G401 (cell line): ENCODE measurements at places on chromosomes 6 and 20. TPM values are rescaled to one million over a fixed set of nuclear protein-coding genes. Genes with fewer than 3 reads are reported as not detected.

The ATP5F1E gene
- 35.4 and 51.3 TPM in 2 replicates for total RNA-seq

The RSPO4 gene
- not detected in 2 replicates for total RNA-seq

The VSTM2L gene
- 27.7 and 39.2 TPM in 2 replicates for total RNA-seq

The TRIM31 gene
- total RNA-seq = not detected in 2 replicates

The KCNG1 gene
- total RNA-seq = 0.85 and 1.4 TPM in 2 replicates

The OR2B2 gene
- total RNA-seq = not detected in 2 replicates

The ENPP4 gene
- not detected in 2 replicates for total RNA-seq

The E2F3 gene
- 9.0 and 12.5 TPM in 2 replicates for total RNA-seq

The CRISP3 gene
- not detected in 2 replicates for total RNA-seq

GRCh38 chr20:11522366-11522741 is 395.3 kb upstream of the BTBD3 start:
- no peak for DNase-seq

DNA sequence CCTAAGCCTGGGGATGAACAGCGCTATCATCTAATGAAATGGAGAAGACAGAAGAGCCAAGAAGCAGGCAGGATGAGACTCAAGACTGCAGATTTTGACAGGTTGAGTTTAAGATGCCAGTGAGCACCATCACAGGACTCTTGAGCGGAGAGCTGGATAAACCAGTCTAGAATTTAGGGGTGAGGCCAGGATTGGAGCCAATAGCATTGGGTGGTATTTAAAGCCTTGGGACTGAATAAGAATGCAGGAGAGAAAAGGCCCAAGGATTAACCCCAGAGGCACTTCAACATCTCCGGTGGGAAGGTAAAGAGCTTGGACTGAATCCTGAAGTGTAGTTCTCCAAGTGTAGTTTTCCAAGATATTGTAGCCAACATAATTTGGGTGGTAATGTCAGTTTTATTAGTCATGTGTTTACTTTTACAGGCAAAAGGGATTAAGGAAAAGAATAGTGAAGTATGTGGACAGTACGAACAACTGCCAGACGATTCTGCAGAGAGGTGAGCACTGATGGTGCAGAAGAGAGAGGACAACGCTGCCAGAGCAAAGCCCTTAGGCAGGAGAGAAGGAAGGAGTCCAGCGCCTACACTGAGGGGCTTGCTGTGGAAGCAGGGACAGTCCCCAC is 85.2 kb downstream of the DTNBP1 start:
- DNase-seq = no peak

- DNase-seq = no peak
These were observed 89.4 kb downstream of the LINC00237 start for GRCh38 chr20:21016751-21017150.

- DNase-seq = no peak
These were observed 8.3 kb upstream of the ZBTB2 start for GRCh38 chr6:151399679-151400078.

GRCh38 chr20:37726971-37727956 is 33.4 kb downstream of the CTNNBL1 start:
- DNase-seq = peak; percentile 56

DNA sequence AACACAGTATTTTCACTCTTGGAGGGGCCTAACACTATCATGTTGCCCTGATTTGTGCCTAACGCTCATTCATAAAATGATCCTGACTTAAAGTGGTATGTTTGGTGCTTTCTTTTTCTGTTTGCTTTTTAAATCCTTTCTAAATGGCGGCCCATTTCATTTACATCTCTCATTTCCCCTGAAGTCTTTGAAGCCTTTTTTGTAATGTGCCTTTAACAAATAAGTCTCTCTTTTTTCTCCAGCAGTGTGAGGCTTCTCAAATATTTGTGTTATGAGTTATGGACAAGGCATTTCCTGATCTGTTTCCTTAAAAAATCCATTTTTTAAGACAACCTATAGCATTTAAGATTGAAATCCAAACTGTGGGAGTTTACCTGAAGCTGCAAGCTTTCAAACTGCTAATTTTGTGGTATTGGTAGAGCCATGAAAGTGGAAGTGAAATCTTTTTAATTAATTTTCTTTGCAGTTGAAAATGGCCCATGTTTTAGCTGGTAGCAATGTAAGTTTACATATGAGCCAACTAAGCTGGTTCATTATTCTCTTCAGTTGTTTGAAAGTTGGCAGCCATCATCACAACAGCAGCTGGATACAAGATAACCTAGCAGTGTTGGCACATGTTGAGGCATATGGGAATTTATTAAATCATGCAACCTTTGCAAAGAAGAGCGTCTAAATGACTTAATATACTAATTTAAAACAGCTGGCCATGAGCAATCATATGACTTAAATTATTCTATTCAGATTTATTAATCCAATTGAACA is 469.7 kb downstream of the CDKAL1 start:
- no peak for DNase-seq

GRCh38 chr6:68313911-68314310 is 321.2 kb upstream of the ADGRB3 start:
- DNase-seq = no peak

DNA sequence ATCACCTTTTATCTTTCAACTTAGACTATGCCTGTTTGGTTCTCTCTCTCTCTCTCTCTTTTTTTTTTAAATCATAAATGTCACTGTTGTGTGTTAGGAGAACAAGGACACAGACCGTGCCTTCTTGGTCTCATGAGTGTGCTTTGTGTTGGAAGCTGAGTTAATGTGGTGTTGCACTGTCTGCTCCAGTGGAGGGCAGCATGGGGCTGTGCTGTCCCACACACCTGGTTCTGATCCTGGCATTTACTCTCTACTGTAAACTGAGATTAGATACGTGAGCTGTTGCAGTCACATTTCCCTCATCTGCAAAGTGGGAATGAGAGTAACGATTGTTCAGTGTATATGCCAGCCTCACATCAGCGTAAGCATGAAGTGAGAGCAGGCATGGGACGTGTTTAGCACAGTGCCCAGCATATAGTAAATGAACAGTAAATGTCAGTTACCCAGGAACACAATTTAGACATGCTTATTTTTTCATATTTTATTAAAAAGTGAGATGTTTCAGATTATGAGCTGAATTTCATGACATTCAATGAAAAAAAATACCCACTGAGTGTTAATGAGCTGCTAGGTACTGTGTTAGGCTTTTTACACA is 161.1 kb downstream of the FARS2 start:
- DNase-seq = peak; percentile 28

DNA sequence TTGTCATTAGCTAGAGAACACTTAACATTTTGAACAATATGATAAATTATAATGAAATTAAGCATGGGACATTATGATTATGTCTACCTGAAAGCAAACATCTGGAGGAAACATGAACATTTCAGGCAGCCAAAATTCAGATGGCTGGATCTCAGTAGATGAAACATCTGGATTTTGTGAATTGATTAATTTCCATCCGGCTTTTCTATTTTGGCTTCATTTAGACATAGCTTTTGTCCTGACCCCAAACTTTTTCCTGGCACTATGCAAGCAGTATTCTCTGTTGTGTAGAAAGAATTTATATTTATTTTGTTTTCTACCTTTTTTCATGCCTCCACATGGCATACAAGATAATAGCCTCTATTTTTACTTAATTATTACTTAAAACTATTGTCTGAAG is 186.3 kb downstream of the OGFRL1 start:
- DNase-seq = no peak

- DNase-seq = no peak
These were observed 18.4 kb upstream of the DOK5 start for GRCh38 chr20:54456961-54457360.

DNA sequence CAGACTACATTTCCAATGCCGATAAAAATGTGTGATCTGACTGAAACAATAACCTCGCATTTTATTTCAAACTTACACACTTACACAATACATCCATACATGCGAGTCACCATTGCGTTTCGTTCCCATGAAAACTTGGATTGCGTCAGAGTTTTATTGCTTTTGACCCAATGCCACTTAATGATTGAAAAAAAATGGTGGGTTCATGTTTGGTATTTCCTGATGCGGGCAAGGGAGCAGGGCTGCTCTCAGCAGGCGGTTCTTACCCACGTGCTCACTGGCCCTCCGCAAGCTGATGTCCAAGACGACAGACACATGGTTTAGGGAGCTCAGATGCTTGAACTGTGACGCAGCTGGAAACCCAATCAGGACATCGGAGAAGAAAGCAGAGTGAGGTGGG is 281.0 kb upstream of the SULF2 start:
- DNase-seq = no peak

GRCh38 chr6:56459030-56459805 is 183.5 kb downstream of the DST start:
- DNase-seq = no peak

- DNase-seq = no peak
These were observed 98.6 kb downstream of the HIVEP1 start for GRCh38 chr6:12110523-12111362.

GRCh38 chr6:146153040-146153758 is 124.3 kb downstream of the GRM1 start:
- DNase-seq = no peak

DNA sequence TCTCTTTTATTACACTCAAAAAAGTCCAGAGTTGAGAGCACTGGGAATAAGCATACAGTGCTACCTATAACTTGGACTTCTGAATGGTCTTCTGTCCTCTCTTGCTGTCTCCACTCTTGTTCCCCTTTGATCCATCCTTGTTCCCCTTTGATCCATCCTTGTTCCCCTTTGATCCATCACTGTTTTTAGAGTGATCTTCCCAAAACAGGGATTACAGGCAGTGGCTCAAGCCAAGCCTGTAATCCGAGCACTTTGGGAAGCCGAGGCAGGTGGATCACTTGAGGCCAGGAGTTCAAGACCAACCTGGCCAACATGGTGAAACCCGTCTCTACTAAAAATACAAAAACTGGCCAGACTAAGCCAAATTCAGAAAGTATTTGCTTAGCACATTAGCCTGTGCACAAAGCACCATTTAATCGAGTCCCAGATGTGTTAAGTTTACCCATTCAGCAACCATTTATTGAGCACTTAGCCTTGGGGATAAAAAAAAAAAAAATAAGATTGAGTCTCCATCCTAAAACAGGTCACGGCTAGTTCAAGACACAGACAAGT is 65.0 kb upstream of the NHSL1 start:
- no peak for DNase-seq

DNA sequence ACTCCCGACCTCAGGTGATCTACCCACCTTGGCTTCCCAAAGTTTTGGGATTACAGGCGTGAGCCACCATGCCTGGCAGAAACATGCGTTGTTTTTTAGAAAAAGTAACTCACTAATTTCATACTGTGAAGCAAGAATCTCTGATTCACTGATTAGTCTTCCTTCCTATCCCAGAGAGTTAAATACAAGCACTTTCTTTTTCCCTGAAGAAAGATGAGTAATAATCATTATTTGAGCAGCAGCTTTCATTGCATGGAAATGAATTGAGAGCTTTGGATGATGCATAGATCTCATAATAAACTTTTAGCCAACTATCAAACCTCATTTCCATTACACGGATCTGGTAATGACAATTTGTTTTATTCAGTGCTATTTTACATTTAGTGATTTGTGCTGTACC is 892.5 kb upstream of the EYS start:
- no peak for DNase-seq

GRCh38 chr20:20217621-20218020 is 150.3 kb upstream of the INSM1 start:
- DNase-seq = no peak

DNA sequence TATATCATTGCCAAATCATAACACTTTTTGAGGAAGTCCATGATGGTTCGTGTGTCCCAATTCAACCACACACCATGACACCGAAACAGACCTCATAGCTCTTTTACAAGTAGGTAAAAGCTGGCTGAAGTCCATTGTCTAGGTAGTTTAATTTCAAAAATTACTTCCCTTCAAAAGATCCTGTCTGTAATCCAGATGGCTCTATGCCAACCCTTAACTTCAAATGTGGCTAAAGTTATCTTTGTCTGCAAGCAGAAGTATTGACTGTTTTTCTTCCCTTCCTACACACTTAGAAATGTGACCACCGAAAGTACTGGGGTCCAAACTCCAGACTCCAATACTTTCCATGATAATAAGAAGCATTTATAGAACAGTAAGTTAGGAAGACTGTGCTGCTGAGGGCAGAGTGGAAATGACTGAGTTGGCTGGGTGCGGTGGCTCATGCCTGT is 8.3 kb upstream of the TIAM2 start:
- DNase-seq = no peak

DNA sequence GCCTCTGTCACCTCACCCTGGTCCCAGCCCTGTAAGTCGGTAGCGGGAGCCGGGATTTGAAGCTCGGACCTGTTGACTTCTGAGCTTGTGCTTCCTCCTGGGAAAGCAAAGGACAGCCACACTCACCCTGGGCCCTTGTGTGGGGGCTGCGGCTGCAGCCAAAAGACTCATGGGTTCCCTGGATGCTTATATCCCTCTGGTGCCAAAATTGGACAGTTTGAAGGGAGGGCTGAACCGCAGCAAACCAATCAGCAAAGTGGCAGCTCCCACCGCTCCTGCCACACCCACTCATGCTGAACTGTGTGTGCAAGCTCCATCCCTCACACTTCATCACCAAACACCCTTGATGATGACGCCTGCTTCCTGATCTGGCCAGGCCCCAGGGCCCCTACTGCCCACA is 3.9 kb upstream of the CCN5 start:
- no peak for DNase-seq

DNA sequence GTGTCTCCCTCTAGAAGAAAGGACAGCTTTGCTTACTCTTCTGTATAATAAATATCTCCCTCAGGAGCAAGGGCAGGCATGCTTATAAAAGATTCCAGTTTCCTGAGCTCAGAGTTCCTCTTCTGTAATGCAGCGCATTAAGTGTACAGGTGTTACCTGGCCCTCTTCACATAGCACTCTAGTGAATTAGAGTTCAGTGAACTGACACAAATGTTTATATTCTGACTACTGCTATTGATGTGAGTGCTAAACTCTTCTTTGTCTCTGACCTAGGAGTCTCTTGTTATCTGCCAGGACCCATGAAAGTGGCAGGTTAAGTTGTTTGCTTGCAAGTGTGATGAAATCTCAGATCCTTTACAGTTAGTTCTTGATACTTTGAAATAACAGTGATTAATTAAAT is 33.5 kb downstream of the CYB5R4 start:
- no peak for DNase-seq

GRCh38 chr6:161961046-161961445 is 687.2 kb upstream of the AGPAT4 start:
- DNase-seq = no peak

GRCh38 chr6:17120019-17120418 is 18.2 kb downstream of the STMND1 start:
- no peak for DNase-seq

DNA sequence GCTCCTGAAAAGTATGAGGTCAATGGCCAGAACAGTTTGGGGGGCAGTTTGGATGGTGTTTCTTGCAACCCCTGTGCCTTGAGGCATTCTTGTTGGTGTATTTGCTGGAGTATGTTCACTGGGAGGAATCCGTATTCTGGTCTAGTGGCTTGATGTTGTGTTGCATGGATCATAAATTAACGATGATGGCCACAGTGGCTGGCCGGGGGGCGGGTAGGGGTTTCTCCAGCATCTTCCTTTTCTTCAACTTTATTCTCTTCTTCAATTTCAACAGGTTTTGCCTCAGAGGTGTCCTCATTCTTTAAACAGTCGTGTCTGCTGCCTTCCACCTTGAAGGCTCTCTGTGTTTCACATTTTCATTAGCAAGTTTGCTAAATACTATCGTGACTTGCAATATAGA is 43.0 kb upstream of the THBS2 start:
- DNase-seq = no peak

- peak; percentile 90 for DNase-seq
These were observed 71.9 kb downstream of the PHACTR3 start for GRCh38 chr20:59676126-59676850.
